ENCODE measurements at places on chromosomes 3 and 15.

DNA sequence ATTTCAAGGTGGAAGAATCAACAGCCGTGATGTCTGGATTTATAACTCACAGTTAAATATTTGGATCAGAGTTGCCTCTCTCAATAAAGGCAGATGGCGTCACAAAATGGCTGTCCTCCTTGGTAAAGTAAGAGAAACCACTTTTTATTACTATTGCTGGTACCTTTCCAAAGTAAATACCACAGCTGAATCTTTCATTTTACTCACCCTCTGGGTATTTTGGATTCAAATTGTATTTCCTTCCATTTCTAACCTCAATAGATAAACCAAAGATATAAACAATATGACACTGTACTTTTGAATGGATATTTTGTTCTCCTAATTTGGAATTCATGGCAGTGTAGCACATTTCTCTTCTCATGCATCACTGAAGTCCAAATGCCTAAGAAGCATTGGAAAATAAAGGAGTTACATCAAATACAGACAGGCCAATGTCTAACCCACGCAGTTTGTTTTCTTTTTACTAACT, 29.5 kb downstream of the KLHL24 start:
- DNase-seq = peak; percentile 20
- no peaks in the 10 kb centered on the region for H3K4me1 ChIP-seq
- peak overlapping the region; percentile 75 for H3K27ac ChIP-seq
- peaks cover 9% of the 10 kb centered on the region for H3K36me3 ChIP-seq
- H3K4me3 ChIP-seq = no peak overlapping the region

DNA sequence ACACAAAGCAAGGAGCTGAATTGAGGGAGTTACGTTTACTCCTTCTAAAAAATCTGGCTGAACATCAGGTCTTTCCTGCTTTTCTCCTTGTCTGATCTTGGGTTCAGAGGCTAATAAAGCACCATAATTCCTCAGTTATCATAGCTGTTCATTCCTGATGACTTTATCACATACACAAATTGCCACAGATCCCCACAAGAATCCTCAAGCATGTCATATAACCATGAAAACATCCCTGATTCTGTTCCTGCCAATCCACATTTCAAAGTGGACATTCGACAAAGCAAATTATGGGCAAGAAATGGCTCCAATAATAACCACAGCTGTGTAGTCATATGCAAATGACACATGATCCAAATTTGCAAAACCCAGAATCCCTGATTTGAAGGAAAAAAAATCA, 321.3 kb downstream of the MEX3B start:
- H3K4me3 ChIP-seq = no peak overlapping the region
- DNase-seq = no peak
- H3K4me1 ChIP-seq = no peaks in the 10 kb centered on the region
- H3K27me3 ChIP-seq = no peaks in the 10 kb centered on the region
- no peak overlapping the region for H3K27ac ChIP-seq

DNA sequence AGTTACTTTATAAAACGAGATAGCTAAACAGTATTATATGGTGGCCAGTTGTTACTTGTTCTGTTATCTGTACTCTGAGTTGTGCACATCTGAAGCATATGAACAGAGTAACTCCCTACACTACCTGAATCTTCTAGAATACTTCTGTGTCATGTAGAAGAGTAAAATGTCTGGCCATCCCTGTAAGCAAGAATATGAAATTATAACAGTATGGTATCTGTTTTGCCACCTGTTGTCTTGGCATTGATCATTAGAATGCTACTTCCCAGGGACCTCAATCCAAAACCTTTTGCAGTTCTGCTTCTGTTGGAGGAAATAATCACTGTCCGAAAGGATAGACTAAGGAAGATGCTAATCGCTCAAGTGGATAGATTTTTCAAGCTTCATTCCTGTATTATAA, 1.9 kb downstream of the TEX9 start:
- DNase-seq = no peak
- no peak overlapping the region for H3K4me3 ChIP-seq
- H3K4me1 ChIP-seq = peaks cover 2% of the 10 kb centered on the region
- H3K36me3 ChIP-seq = no peaks in the 10 kb centered on the region
- no peaks in the 10 kb centered on the region for H3K27me3 ChIP-seq
- no peak overlapping the region for H3K27ac ChIP-seq

GRCh38 chr3:169390741-169391305, 272.7 kb downstream of the MECOM start:
- peaks cover 5% of the 10 kb centered on the region for H3K27me3 ChIP-seq
- H3K4me3 ChIP-seq = no peak overlapping the region
- no peak for DNase-seq
- H3K36me3 ChIP-seq = no peaks in the 10 kb centered on the region
- no peak overlapping the region for H3K27ac ChIP-seq

GRCh38 chr3:138881233-138881632, 46.5 kb upstream of the PIK3CB start:
- no peaks in the 10 kb centered on the region for H3K36me3 ChIP-seq
- DNase-seq = no peak
- H3K27me3 ChIP-seq = no peaks in the 10 kb centered on the region
- no peaks in the 10 kb centered on the region for H3K4me1 ChIP-seq
- no peak overlapping the region for H3K4me3 ChIP-seq
- no peak overlapping the region for H3K27ac ChIP-seq

GRCh38 chr15:43249699-43250203, 17.0 kb downstream of the TGM5 start:
- H3K27ac ChIP-seq = peak overlapping the region; percentile 83
- H3K4me1 ChIP-seq = peaks cover 15% of the 10 kb centered on the region
- peaks cover 39% of the 10 kb centered on the region for H3K27me3 ChIP-seq
- H3K4me3 ChIP-seq = no peak overlapping the region
- no peaks in the 10 kb centered on the region for H3K36me3 ChIP-seq

DNA sequence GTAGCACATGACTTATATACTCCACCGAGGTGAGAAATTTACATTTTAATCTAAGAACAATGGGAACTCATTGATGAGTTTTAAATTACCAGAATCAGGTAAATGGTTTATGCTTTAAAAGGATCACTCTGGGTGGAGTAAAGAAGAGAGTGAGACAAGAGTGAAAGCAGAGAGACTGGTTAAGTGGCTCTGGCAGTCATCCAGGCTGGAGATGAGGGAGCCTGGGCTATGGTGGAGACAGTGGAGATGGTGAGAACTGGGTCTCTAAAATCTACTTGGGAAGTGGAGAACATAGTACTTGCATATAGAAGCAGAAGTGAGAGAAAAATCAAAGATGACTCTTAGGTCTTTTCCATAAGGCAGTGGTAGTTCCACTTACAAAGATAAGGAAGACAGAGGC, 37.1 kb upstream of the SLC25A36 start:
- H3K4me3 ChIP-seq = no peak overlapping the region
- no peak for DNase-seq
- H3K27me3 ChIP-seq = peaks cover 6% of the 10 kb centered on the region
- H3K4me1 ChIP-seq = peaks cover under 1% of the 10 kb centered on the region
- H3K36me3 ChIP-seq = no peaks in the 10 kb centered on the region

GRCh38 chr3:159536876-159537275, 451.8 kb upstream of the IL12A start:
- H3K27me3 ChIP-seq = no peaks in the 10 kb centered on the region
- H3K4me1 ChIP-seq = peaks cover 2% of the 10 kb centered on the region
- H3K4me3 ChIP-seq = no peak overlapping the region
- H3K36me3 ChIP-seq = no peaks in the 10 kb centered on the region
- peak overlapping the region; percentile 50 for H3K27ac ChIP-seq

- peak; percentile 73 for DNase-seq
- no peak overlapping the region for H3K4me3 ChIP-seq
- H3K27me3 ChIP-seq = no peaks in the 10 kb centered on the region
- H3K27ac ChIP-seq = peak overlapping the region; percentile 98
- no peaks in the 10 kb centered on the region for H3K4me1 ChIP-seq
- no peaks in the 10 kb centered on the region for H3K36me3 ChIP-seq
Measured at GRCh38 chr3:104359546-104359945, 1007.2 kb upstream of the ALCAM start.

- no peak overlapping the region for H3K4me3 ChIP-seq
- no peaks in the 10 kb centered on the region for H3K36me3 ChIP-seq
- H3K4me1 ChIP-seq = no peaks in the 10 kb centered on the region
- peaks cover 24% of the 10 kb centered on the region for H3K27me3 ChIP-seq
Measured at GRCh38 chr15:83898361-83898760, 244.4 kb downstream of the ADAMTSL3 start.

GRCh38 chr3:125107363-125107762, 51.6 kb upstream of the HEG1 start:
- H3K36me3 ChIP-seq = no peaks in the 10 kb centered on the region
- H3K27ac ChIP-seq = peak overlapping the region; percentile 68
- H3K27me3 ChIP-seq = no peaks in the 10 kb centered on the region
- peaks cover 32% of the 10 kb centered on the region for H3K4me1 ChIP-seq

- no peak for DNase-seq
- no peak overlapping the region for H3K27ac ChIP-seq
- peaks cover 4% of the 10 kb centered on the region for H3K4me1 ChIP-seq
- H3K36me3 ChIP-seq = no peaks in the 10 kb centered on the region
- H3K27me3 ChIP-seq = peaks cover 8% of the 10 kb centered on the region
- no peak overlapping the region for H3K4me3 ChIP-seq
Measured at GRCh38 chr3:9172851-9173321, 76.6 kb downstream of the SRGAP3 start.

GRCh38 chr15:88699861-88700260, 61.0 kb downstream of the ISG20 start:
- H3K27ac ChIP-seq = no peak overlapping the region
- H3K4me3 ChIP-seq = no peak overlapping the region
- peaks cover 58% of the 10 kb centered on the region for H3K27me3 ChIP-seq

DNA sequence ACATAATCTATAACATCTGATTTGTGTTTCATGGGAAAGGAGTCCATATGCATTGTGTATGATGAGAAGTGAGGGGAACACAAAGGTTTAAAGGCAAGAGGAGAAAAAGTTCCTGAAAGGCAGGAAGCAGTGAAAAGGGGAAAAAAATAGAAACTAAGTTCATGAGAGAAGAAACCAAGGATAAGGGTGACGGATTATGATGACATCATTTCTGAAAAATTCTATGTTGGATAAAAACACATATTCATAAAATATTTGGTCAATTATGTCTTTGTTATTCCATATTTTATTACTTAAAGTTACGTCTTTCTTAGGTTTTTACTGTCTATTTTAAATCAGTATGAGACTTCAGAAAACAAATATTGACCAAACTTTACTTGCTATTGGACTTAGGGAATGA, 48.6 kb upstream of the CP start:
- H3K4me3 ChIP-seq = no peak overlapping the region
- no peak for DNase-seq
- H3K36me3 ChIP-seq = no peaks in the 10 kb centered on the region
- no peaks in the 10 kb centered on the region for H3K27me3 ChIP-seq

DNA sequence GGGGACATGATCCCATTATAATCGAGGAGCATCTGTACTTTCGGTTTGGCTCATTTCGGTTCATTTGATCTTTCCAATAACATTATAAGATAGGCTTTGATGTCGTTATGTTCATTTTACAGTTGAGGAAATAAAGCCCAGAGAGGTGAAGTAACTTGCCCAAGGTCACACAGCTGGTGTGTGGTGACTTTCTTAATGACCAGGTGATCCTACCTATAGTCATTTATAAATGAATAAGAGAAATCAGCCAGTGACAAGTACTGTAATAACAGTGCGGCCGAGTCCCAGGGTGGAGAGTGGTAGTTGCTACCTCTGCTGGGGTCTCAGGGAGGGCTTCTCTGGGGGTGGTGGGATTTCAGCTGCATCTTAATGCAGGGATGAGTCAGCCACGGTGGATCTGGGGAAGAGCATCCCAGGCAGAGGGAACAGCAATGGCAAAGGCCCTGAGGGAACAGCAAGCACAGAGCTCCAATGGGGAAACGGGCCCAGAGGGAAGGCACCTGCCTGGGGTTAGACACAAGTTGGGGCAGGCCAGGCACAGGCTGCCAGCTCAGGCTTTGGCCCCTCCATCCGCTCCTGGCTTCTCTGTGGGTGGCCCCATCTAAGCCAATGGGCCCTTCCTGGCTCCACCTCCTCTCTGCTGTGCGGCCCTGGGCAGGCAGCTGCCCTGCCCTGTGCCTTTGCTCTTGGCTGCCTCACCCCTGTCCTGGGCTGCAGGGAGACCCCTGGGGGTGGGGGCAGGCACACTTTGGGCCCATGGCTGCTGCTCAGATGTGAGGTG, 1.1 kb upstream of the FBLN2 start:
- no peak for DNase-seq
- peaks cover 37% of the 10 kb centered on the region for H3K4me1 ChIP-seq
- H3K27ac ChIP-seq = no peak overlapping the region
- no peak overlapping the region for H3K4me3 ChIP-seq
- no peaks in the 10 kb centered on the region for H3K36me3 ChIP-seq

DNA sequence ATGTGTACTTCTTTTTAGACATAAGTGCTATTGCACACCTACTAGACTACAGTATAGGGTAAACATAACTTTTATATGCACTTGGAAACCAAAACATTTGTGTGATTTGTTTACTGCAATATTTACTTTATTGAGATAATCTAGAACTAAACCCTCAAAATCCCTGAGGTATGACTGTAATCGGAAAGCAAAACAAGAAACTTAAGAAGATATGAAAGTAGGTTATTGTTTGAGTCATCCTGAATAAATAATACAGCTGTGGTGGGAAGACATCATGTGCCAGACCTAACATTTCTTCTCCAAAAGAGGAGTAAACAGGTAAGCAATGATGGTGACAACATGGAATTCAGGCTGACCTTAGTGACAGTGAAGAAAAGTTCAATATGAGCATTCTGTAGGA, 765.5 kb downstream of the OTOL1 start:
- no peak overlapping the region for H3K27ac ChIP-seq
- no peak overlapping the region for H3K4me3 ChIP-seq
- H3K4me1 ChIP-seq = no peaks in the 10 kb centered on the region
- DNase-seq = no peak
- H3K27me3 ChIP-seq = no peaks in the 10 kb centered on the region

DNA sequence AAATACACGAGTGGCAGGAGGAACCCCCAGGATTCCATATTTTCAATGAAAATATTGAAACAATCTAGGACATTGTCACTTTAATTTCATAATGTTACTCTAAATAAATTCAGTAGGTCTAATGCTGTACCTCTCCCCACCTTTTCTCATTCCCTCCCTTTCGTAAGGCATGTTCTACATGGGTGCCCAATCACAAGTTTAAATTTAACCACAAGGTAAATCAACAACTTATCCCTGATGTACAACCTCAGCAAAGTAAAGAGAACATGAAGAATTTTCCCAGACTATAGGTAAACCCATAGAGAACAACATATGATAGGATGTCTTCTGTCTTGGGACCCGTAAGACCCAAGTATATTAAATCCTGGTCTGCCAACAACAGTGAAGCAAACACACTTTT, 53.2 kb upstream of the MITF start:
- no peak overlapping the region for H3K27ac ChIP-seq
- peaks cover 5% of the 10 kb centered on the region for H3K4me1 ChIP-seq
- H3K36me3 ChIP-seq = no peaks in the 10 kb centered on the region
- DNase-seq = no peak
- no peaks in the 10 kb centered on the region for H3K27me3 ChIP-seq

DNA sequence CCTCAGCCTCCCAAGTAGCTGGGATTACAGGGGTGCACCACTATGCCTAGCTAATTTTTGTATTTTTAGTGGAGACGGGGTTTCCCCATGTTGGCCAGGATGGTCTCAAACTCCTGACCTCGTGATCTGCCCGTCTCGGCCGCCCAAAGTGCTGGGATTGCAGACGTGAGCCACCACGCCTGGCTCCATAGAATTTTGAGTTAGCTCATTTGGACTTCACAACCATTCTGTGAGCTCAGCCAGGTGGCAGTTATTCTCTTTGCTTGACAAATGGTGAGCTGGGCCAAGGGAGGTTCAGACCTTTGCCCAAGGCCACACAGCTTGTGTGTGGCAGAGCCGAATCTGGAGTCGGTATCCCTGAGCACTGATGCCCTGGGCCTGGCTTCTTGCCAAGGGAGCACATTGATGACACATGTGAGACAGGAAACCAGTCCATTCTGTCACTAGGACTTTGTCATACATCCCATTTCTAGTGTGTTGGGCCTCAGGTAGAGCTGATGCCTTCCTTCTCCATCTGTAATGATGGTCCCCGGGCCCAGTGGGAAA, 17.6 kb downstream of the PODXL2 start:
- DNase-seq = no peak
- H3K27me3 ChIP-seq = peaks cover 5% of the 10 kb centered on the region
- H3K4me3 ChIP-seq = no peak overlapping the region
- no peaks in the 10 kb centered on the region for H3K36me3 ChIP-seq
- no peak overlapping the region for H3K27ac ChIP-seq
